GM04504 (cell line): ENCODE measurements at places on chromosomes 11 and 22.

DNA sequence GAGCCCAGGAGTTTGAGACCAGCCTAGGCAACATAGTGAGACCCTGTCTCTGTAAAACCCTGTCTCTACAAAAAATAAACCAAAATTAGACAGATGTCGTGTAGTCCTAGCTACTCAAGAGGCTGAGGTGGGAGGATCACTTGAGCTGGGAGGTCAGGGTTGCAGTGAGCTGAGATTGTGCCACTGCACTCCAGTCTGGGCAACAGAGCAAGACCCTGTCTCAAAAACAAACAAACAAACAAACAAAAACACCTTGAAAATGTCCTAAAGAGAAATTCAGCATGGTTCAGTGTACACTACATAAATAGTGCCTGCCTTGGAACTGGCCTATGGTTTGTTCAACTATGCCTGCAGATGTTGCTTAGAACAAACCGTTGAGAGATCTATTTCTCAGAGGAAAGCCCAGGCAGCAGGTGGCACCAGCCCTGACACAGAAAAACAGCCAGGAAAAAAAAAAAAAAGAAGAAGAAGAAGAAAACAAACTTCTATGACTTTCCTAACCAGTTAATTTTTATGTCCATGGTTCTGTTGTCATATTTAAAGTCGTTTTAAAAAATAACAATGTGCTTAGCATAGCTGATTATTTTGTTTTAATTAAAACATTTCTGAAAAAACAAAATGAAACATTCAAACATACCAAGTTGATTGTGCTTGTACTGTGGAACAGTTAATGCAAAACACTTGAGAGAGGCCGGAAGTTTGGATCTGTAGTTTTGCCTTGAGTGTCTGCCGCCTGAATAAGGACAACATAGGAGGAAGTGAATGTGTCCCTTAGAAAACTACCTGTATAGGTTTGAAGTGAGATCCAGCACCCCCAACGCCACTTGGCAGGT is 5.4 kb downstream of the KREMEN1 start:
- DNase-seq, result no peak

DNA sequence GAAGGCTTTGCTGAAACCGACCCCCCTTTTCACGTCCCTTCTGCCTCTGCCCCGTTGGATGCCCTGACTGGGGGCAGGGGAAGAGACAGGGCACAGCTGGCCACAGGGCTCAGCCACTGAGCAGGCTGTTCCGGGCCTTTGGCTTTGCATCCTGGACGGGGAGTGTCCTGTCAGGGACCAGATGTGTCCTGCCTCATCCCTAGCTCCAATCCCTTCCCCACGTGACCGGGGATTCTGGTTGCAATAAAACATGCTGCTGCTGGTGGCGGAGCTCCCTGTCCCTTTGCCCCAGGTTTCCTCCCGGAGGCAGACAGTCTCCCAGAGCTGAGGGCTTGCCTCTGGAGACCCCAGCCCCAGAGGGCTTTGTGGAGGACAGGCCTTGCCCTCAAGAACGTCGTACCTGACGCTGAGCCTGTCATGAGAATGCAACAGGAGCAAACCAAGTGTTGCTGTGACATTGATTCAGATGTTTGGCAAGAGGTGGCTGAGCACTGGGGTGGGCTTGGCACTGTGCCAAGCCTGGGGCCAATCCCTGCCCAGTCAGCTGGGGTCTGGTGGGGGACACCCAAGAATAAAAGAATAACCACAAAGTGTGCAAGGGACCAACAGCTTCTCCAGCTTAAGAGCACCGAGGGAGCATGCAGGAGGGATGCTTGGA is 7.3 kb downstream of the CDC42EP2 start:
- no peak for DNase-seq

DNA sequence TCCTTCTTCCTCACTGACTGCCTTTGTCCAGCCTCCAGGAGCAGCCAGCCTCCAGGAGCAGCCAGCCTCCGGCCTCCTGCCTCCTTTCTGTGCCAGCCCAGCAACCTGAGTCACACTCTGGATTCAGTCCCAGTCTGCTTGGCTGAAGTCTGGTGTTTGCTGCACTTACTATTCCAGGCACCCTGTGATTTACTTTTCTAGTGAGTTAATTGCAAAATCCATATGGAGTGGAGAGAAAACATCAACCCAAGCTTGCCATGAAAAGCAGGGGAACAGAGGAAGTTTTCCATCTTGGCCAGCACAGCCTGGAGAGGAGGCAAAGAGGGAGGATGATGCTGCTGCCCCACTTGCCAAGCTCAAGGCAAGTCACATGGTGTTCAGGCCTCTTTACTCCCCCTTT is 400.5 kb downstream of the TENM4 start:
- DNase-seq, result no peak

GRCh38 chr11:104705490-104706190 is 192.6 kb downstream of the CASP12 start:
- no peak for DNase-seq

- DNase-seq, result peak; percentile 60
Measured at GRCh38 chr11:3959015-3959902, 103.8 kb downstream of the STIM1 start.

GRCh38 chr11:30356391-30356790 is 33.5 kb downstream of the ARL14EP start:
- DNase-seq, result no peak

GRCh38 chr11:107397357-107397756 is 60.3 kb downstream of the CWF19L2 start:
- DNase-seq, result no peak

DNA sequence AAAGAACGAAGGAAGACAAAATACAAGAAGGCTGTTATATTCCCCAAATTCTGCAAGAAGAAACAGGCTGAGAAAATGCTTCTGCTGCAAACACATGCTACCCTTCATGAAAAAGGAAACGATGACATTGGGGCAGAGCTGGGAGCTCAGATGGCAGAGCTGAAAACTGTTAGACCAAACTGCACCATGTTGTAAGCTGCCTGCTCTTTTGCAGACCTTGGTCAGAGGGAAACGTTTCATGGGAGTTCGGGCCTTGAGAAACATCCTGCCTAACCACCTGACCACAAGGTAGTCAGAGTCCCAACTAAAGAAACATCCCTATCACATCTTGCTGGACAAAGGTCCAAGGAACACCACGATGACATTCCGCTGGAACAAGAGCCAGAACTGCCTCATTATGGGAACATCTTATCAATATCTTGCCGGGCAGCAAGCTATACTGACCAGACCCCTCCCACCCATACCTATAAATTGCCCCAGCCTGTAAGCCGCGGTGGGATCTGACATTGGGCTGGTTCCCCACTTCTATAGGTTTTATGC is 110.7 kb upstream of the CTSC start:
- DNase-seq, result no peak

GRCh38 chr22:32880505-32880892 is 79.0 kb downstream of the TIMP3 start:
- no peak for DNase-seq

DNA sequence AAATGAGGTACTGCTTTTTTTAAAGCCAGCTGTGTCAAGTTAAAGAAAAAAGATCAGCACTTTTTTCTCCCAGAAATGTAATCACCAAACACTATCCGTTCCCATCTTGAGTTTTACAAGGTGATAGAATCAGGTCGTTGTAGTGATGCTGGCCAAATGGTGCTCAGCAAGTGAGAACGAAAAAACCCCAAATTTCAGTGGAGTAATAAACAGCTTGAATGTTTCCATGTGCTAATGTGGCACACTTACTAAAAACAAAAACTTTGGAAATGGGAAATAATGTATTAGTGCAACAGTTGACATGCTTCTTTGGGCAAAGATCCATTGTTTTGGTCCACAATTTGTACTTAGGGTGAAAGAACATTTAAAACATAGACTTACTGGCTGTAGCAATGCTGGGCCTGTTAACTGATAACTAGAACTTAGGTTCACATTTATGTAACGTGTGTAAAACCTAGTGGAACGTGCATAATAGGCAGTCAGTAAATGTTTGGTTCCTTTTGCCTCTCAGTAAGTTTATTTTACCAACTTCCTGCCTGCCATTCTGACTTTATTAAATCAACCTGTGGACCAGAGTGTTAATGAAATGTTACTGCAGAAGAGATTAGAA is 15.4 kb upstream of the GDPD4 start:
- DNase-seq, result no peak
